SK-N-DZ (cell line): ENCODE measurements at places on chromosomes 7 and 10.

DNA sequence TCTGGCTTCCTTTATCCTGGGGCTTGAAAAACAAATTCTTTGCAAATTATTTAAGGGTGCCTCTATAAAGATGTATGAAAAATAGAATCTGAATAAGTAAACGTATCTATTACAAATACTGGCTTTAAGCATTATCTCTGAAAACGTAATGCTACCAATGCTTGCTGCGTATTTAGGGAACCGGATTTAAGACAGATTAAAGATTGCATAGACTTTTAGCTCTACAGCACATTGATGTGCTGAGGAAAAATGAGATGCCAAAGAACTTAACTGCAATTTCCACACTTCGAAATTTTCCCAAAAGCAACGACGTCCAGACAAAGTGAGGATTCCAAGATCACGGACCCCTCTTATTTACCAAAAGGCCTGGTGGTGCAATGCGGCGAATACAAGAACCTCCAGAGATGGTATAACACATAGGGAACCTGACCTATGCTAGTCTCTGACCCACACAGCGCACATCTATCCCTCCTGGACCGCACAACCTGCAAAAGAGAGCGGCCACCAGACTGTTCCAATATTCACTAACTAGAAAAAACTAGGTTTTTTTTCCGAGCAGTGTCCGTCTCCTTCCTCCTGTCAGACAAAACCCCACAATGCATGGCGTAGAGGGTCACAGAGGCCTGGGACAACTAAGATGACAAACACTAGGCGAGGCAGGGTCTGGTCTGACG lies 34.3 kb upstream of the PHF14 start:
- no peak for DNase-seq

- DNase-seq, result peak; percentile 56
These were observed 334 bp downstream of the ZNF800 start for GRCh38 chr7:127392182-127392565.

DNA sequence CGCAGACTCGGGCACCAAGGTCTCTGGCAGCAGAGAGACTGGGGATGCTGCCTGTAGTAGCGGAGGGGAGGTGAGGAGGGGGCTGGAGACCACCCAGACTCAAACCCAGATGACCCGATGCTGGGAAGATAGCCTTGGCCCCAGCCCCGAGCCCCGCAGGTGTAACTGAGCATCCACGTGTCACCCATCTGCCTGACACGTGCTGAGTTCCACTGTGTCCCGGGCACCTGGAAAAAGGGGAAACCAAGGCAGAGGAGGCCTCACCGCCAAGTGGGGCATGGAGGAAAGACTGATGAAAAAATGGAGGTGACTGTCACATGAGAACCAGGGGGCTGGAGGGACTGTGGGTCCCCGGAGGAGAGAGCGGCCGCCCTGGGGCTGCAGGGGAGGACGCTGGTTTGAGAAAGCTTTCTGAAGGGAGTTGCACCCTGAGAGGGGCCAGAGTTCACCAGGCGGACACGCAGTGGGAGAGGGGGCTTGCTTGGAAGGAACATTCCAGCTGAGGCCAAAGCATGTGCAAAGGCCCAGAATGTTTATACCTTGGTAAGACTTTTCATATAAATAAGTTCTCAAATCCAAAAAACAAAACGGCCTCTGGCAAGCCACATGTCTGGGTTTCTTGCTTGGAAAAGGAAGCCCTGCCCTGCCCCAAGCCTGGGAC lies 27.4 kb upstream of the ELN start:
- no peak for DNase-seq

- no peak for DNase-seq
These were observed 43.8 kb downstream of the ARL4A start for GRCh38 chr7:12731214-12731656.

DNA sequence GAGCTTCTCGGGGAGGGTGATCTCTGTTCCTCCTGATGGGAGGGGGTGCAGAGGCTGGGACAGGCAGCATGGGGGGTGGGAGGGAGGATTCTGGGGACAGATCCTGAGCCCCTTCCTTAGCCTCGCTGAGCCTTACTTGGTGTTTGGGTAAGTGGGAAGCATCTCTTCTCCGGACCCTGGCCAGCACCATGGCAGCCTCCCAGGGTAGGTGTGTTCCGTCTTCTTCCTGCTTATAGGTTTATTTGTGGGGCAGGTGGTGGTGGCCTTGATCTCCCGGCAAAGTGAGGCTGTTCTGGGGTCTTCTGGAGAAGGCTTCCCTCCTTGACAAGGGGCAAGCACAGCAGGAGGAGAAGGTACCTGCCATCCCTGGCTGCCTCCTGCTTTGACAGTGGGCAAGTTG lies 226.9 kb downstream of the GLRX3 start:
- DNase-seq, result no peak

- DNase-seq, result no peak
These were observed 161.0 kb downstream of the SKIDA1 start for GRCh38 chr10:21364196-21365114.

- DNase-seq, result no peak
These were observed 52.6 kb downstream of the MRC1 start for GRCh38 chr10:17861760-17862159.

DNA sequence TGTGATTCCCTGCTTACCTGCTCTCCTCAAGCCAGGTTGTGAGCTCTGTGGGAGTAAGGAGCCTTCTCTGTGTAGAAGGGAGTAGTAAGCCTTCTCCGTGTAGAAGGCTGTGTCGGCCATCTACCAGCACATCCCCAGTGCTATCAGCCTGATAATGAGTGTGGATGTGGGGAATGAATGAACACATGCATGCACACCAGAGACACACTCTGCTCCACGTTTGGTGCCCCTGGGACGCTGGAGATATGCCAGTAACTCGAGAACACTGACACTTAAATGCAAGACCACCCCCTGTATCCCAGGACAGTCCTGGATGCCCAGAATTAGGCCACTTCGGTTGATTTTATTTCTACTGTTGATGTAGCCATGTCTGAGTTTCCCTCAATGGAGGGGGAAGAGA lies 21.1 kb upstream of the GPR26 start:
- DNase-seq, result no peak

DNA sequence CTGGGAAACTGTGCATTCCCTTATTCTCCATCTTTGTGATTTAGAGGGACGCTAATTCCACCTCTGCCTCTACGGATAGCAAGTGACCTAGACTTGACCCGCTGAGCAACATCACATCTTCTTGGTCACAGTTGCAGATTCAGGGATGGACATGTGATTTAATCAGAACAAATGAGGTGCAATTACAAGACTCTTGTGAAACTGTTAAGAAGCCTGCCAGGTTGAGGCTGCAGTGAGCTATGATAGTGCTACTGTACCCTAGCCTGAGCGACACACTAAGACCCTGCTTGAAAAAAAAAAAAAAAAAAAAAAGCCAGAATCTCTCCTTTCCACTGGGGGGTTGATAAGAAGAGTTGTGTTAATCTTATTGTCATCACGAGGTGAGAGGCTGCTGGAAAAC lies 14.4 kb downstream of the MPLKIP start:
- DNase-seq, result peak; percentile 37

- no peak for DNase-seq
These were observed 371.6 kb downstream of the BBS9 start for GRCh38 chr7:33500703-33501701.

- DNase-seq, result peak; percentile 48
These were observed 24.2 kb downstream of the MYPN start for GRCh38 chr10:68133523-68133922.

DNA sequence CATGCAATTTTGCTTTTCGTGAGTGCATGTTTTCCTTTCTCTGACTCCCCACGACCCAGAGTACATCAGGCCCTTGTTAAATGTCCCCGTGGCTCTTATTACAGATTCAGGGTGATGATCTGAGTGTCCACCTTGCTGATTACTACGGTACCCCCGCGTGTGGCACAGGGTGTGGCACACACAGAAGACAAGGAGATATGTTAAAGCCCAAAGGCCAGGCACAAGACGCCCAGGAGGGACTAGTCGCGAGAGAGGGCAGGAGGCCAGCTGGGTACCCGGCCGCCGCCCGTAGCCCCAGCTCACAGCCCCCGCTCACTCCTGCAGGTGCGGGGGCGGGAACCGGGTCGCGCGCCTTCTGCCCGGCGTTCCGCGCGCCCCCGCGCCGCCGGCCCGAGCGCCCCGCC lies 281 bp upstream of the EXOC6 start:
- DNase-seq, result peak; percentile 38

DNA sequence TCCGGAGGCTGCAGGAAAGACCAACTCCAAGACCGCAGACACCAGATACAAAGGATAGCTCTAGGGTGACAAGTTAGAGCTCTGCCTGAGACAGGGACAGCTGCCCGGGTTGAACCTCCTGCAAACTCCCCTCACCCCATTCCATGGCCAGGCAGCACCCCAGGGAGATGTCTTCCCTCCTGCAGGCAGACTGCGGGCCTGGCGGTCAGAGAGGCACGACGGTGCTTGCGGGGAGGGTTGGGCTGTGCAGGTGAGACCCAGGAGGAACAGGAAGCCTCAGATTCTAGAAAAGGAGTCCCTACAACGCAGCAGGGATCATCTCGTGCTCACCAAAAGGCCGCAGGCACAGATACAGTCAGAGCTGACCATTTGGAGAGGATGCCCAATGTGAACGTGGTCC lies 34.6 kb downstream of the CARD11 start:
- DNase-seq, result no peak

DNA sequence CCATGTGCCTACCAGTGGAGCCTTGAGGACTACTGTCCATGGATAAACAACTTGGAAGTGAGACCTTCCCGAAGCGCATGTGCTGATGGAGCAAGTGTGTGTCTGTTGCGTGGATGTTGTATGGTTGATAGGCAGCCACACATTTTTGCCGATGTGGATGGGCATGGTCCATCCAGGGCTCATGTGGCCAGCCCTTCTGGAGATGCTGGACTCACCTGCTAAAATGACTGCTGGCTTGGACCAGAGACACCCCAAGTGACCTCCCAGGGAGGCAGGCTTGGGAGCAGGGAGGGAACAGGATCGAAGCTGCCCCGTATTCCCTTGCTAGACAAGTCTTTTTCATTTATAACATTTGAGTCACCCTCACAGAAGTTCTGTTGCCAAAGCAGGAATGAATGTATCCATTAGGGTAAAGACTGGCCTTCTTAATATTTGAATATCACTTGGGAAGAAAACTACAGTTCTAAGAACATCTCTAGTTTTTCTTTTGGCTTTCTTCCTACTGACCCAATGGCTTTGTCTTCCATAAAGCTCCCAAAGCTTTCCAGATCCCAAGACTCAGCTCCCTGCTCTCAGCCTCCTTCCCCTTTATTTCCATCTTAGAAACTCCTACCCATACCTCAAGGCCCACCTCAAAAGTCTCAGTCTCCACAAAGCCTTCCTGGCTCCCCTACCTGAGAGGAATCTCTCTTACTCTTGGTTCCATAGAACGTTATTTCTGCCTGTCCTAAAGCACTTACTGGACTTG lies 3.0 kb downstream of the PTPRE start:
- DNase-seq, result no peak

GRCh38 chr10:59181668-59182067 lies 5.2 kb downstream of the PHYHIPL start:
- DNase-seq, result peak; percentile 81

- no peak for DNase-seq
These were observed 109.6 kb downstream of the KIF20B start for GRCh38 chr10:89810908-89811525.

GRCh38 chr10:22625516-22626290 lies 88.7 kb downstream of the PIP4K2A start:
- DNase-seq, result no peak

DNA sequence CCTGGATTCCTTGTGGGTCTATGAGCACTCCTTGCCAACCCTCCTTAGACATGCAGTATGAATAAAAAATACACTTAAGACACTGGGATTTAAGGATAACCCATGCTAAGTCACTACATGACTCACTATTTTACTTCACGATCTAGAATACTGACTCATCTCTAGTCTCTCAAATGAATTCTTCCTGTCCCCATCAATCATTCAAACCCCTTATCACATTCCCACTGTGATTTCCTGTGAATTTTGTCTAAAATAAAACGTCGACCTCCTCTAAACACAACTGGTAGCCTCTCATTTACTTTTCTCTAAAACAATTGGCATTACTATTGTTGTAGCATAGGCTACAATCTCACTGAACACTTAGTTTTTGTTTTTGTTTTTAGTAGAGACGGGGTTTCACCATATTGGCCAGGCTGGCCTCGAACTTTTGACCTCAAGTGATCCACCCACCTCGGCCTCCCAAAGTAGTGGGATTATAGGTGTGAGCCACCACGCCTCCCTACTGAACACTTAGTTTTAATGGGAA lies 3.9 kb upstream of the IQUB start:
- DNase-seq, result no peak

- DNase-seq, result no peak
These were observed 675.2 kb upstream of the GALNT17 start for GRCh38 chr7:70456719-70457118.

- DNase-seq, result no peak
These were observed 36.3 kb downstream of the STRA8 start for GRCh38 chr7:135269921-135270320.

DNA sequence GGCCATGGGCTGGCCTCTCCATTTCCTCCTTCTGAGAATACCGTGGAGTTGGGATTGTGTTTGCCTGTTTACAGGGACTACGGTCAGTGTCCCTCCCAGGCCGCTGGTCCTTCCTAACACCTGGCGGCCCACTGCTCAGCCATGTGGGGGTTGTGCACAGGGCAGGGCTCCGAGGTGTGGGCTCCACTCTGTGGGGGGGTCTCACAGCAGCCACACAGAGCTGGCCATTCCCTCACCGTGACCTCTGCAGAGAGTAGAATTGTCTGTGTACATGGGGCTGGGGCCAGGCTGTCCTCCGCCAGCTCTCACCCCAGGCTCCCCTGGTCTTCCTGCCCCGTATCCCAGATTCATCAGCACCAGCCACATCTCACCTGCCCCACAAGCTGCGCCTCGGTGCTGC lies 60.1 kb downstream of the PTPRN2 start:
- no peak for DNase-seq

DNA sequence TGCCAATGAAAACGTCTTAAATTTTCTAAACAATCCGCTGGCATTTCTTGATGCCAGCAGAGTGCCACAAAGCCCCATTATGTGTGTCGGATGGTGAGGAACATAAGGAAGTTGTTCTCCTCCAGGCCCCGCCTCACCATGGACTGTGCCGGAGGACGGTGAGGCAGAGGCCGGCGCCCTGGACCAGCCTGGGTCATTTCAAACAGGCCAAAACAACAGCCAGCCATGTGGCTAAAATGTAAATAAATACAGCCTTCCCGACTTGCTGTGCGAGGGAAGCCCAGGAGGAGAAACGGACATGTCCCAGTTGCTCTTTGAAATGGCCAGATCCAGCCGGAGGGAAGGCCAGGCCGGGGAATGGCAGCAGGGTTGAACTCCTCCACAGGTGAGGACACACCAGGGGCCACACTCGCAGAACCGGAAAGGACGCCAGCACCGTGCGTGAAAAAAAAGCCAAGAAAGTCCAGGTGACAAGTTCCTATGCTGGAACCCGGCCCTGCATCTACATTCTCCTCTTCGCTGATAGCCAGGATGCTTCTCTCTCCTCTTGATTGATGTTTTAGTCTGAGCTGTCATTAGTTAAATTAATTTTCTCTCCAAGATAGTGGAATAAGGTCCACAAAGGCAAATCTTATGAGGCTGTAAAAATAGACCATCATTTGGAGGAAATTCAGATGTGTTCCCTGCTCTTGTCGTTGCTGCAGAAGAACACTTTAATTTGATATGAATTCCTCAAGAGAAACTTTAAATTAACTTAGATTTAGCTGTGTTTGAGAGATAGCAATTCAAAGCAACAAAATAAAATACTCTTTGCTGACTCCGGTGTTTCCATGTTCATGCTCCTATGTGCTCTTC lies 64.6 kb downstream of the EBF3 start:
- no peak for DNase-seq

- DNase-seq, result no peak
These were observed 85.8 kb downstream of the CALD1 start for GRCh38 chr7:134865001-134865845.

GRCh38 chr7:150732786-150733481 lies 4.3 kb upstream of the GIMAP5 start:
- DNase-seq, result no peak
